Amniotic epithelial cell (primary cell): ENCODE measurements at places on chromosomes 4 and X.

DNA sequence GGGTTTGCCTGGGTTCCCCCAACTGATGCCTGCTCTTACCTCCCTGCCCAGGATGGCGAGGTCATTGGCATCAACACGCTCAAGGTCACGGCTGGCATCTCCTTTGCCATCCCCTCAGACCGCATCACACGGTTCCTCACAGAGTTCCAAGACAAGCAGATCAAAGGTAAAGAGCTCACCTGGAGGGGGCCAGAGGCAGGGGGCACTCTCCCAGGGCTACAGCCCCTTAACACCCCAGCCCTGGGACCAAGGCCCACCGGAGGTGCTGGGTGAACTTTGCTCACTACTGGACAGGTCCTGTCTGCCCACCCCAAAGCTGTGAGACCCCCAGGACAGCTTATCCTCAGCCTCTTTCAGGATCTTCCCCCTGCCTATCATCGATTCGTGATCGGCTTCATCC lies 24.5 kb downstream of the HTRA3 start:
- DNase-seq = no peak

- DNase-seq = no peak
Observed at GRCh38 chr4:122053186-122053585, 98.9 kb upstream of the BLTP1 start.

DNA sequence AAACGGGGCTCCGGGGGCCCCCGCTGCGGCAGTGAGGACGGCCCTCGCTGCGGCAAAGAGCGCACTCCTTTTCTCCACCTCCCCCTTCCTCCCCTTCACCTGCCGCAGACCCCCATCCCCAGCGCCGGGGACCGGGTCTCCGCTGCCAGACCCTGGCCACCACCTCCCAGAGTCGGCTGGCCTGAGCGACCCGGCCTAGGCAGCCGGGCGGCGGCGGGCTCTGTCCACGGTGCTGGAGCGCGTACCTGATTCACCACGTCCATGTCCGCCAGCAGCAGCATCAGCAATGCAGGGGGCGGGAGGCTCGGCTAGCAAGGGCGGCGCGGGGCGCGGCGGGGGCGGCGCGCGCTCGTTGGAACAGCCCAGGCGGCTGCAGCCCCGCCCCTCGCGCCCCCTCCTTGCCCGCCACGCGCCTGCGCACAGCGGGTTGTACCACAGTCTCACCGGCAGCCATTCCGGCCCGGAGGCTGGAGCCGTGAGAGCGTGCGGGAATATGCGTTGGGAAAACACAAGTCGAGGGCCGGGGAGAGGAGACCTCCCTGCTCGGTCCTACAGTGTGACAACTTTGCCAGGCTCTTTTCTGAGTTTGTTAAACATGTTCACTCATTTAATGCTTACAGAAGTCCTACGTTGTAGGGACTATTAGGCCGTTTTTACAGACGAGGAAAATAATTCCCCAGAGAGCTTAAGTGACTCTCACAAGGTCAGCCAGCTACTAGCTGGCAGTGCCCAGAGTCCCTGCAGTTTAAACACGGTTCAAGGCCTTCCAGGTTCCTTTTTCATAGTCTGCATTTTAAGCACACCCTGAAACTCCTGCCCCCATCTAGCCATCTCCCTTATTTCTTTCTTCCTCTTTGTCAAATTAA lies at the start of gene SYP:
TSS of gene SYP (minus strand) at position 288 of the 866 bp plus-strand sequence. CDS start at position 281, 7 bp downstream.
- DNase-seq = peak; percentile 74

DNA sequence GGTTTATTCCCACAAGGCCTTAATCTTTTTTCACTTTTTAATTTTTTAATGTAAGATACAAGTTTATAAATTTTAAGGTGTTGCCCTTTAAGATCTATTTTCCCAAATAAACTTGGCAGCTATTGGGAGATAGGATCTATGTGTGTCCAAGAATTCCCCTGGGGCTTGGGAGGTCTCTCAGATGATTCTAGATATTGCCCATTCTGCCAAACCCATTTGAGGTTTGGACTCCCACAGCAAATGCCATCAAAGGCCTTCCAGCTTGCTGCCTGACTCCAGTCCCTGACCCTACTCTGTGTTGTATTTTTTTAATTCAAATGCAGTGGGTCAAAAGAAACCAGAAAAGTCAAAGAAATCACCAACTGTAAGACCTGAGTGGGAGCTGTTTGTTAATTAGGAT lies 120.0 kb upstream of the CHRDL1 start:
- no peak for DNase-seq

DNA sequence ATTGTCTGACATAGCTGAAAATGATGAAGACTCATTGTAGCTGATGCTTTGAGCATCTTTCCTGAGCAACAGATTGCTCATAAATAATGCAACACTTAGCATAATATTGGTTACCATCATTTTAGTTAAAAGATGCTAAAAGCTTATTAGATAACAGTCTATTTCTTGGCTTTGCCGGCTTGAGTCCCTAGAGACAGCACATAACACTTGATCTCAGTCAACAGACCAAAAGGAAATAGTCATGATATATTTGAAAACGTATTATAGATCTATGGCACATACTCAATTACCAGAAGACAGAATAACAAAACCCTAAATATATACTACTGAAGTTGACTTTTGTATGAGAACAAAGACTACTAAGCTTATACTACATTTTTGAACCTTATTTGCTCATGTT lies 846.7 kb upstream of the EPHA5 start:
- no peak for DNase-seq

GRCh38 chr4:38601244-38601915 lies 62.6 kb upstream of the KLF3 start:
- peak; percentile 68 for DNase-seq
